ENCODE measurements at places on chromosomes 3 and 15. TPM values are rescaled to one million over a fixed set of nuclear protein-coding genes. Genes with fewer than 3 reads are reported as not detected.

- no peak for DNase-seq
These were observed 82.6 kb upstream of the MYZAP start for GRCh38 chr15:57509126-57509525.

DNA sequence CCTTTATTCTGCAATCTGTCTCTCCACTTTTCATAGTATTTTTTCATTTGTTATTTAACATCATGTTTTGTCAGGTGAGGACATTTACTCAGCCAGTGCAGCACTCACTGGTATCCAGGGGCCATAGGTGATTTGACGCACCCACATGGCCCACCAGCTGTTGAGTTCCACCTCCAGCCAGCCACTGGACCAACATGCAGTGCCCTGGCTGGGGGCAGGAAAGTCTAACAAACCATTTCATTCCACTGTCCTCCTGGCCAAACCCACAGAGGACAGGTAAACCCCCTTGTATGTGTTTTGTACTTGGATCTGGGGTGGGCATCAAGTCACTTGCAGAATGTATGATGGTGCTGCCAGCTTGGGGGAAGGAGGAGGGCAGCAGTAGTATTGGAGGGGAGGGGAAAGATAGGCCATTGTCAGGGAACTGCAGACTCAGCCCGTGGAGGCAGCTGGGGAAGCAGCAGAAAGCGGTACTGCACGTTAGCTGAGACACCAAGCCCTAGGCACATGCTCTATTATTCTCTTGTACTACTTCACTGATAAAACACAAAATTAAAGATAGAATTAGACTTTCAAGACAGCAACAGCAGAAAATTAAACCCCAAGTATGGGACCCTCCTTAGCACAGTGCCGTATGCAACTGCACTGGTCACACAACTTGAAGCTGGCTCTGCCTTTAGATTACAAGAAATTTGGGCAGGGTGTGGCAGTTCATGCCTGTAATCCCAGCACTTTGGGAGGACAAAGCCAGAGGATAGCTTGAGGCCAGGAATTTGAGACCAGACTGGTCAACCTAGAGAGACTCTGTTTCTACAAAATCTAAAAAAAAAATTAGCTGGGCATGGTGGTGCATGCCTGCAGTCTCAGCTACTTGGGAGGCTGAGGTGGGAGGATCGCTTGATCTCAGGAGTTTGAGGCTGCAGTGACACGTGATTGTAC is 15.4 kb upstream of the RPL24 start:
- no peak for DNase-seq

GRCh38 chr3:167710552-167710951 is 24.1 kb downstream of the PDCD10 start:
- DNase-seq, result no peak

The ADAMTS17 gene
- 1.2 TPM for total RNA-seq

All from heart right ventricle (tissue), 16 donors.